HL-60 (cell line): ENCODE measurements at places on chromosomes 13 and 19.

GRCh38 chr13:20160306-20161274 lies at the start of gene GJA3:
Gene GJA3 (minus strand): TSS chr13:20161052. CDS start chr13:20143288, 17,764 bp downstream.
- DNase-seq = peak; percentile 47

GRCh38 chr13:45674908-45675307 lies 27.2 kb upstream of the CBY2 start:
- DNase-seq = no peak

DNA sequence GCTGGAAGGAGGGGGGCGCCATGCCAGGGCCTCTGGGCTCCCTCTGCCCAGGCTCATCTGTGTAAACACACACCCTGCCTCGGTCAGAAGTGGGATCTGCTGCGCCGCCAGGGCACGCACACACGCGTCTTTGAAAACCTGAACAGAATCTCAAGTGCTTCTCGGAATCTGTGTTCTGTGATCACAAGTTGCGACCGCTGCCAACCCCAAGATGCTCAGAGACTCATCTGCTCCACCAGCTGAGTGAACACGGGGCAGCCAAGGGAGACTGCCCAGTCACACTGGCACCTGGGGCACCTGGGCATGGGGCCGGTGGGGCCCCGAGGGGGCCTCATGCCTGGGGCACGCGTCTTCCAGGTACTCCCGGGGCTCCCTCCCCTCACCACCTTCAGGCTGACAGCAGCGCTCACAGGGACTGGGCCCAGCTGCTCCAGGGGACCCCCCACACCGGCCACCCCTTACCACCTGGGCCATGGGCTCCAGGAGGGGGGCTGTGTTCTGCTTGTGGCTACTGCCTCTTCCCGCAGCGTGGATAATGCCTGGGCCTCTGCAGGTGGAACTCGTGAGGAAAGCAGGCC lies 59.0 kb downstream of the KLF2 start:
- DNase-seq = no peak

- no peak for DNase-seq
These were observed 57.4 kb downstream of the TM9SF2 start for GRCh38 chr13:99558570-99559180.

DNA sequence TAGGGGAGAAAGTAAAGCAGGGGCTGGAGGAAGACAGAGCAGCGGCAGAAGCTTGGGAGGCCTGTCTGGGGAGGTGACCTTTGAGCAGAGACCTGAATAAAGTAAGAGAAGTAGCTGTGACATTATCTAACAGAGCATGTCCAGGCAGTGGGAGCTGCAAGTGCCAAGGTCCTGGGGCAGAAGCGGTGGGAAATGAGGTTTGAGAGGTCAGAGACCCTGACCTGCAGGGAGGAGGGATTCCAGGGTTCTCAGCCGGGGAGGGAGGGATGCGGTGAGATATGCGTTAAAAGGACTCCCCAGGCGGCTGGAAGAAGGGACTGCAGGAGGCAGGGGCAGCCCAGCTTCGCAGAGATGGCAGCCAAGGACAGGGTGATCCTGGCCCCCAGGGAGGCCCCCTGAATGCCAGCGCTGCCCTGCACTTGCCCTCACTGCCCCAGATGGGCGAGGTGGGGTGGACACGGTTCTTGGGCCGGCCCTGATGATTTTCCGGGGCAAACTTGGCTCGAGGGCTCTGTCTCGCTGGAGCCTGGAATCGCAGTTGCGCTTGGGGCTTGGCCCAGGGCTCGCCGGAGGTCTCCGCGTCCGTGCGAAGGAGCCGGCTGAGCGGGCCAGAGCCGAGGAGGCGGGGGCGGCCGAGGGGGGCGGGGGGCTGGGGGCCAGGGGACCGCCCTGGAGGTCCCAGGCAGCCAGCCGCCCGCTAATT lies 3.2 kb downstream of the CRLF1 start:
- no peak for DNase-seq

- DNase-seq = no peak
These were observed 96.0 kb downstream of the OLFM4 start for GRCh38 chr13:53124623-53125022.

- DNase-seq = peak; percentile 41
These were observed at the start of gene ICAM3 for GRCh38 chr19:10339380-10339960. Gene ICAM3 (minus strand): TSS chr19:10339624. CDS start chr19:10339614, 10 bp downstream.

- DNase-seq = peak; percentile 14
These were observed 67.6 kb upstream of the TDRD3 start for GRCh38 chr13:60329221-60329923.

- no peak for DNase-seq
These were observed 748.1 kb downstream of the DACH1 start for GRCh38 chr13:71118779-71119364.
